ENCODE measurements at places on chromosomes 6 and 20.

GRCh38 chr6:70413992-70414494 is 735 bp downstream of the FAM135A start:
- DNase-seq = peak; percentile 22

DNA sequence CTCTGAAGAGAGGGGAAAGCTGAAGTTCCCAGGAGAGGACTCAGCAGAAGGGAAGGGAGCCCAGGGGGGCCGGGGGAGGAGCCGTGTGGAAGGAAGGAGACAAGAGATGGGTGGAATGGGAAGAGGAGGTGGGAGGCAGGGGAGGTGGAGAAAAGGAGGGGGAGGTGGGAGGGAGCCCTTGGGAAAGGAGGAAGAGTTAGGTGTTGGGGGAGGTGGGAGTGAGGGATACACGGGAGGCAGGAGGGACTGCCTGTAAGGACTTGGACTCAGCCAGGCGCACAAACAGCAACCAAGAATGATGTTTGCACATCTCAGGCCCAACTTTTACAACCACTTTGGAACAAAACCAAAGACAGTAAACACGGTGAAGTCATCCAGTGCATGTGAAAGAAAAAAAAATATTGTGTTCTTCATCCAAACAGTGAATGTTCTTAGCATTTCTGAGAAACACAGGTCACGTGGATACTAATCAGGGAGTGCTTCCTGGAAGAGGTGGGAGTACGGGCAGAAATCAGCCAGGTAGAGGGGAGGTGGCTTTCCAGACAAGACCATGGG is 17.4 kb upstream of the LSM14B start:
- DNase-seq = no peak

DNA sequence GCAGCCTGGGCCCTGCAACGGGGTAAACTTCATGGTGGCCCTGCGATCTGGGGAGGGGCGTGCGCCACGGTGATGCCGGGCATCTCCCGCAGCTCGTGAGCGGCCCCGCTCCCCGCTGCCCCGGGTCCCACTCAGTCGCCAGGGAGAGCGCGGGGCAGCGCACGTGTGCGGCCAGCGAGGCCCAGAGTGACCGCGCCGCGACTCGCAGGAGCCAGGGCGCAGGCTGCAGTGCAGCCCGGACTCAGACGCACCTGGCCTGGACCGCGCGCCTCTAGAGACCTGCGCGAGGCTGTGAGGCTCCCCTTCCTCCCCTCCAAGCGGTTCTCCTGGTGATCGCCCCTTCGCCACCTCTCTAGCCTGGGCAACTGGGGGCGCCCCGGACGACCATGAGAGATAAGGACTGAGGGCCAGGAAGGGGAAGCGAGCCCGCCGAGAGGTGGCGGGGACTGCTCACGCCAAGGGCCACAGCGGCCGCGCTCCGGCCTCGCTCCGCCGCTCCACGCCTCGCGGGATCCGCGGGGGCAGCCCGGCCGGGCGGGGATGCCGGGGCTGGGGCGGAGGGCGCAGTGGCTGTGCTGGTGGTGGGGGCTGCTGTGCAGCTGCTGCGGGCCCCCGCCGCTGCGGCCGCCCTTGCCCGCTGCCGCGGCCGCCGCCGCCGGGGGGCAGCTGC is 652 bp downstream of the BMP6 start:
- DNase-seq = no peak

- no peak for DNase-seq
Measured at GRCh38 chr6:149008741-149009140, 261.9 kb downstream of the UST start.

GRCh38 chr20:19757487-19758132 is 448 bp upstream of the RIN2 start:
- DNase-seq = peak; percentile 87

GRCh38 chr20:62276439-62276838 is 26.4 kb upstream of the ADRM1 start:
- DNase-seq = no peak

GRCh38 chr20:38515631-38516030 is 43.0 kb downstream of the RALGAPB start:
- DNase-seq = no peak

GRCh38 chr6:150717419-150717818 is 117.7 kb downstream of the PLEKHG1 start:
- no peak for DNase-seq

GRCh38 chr6:151999194-151999593 is 191.7 kb downstream of the ESR1 start:
- no peak for DNase-seq

DNA sequence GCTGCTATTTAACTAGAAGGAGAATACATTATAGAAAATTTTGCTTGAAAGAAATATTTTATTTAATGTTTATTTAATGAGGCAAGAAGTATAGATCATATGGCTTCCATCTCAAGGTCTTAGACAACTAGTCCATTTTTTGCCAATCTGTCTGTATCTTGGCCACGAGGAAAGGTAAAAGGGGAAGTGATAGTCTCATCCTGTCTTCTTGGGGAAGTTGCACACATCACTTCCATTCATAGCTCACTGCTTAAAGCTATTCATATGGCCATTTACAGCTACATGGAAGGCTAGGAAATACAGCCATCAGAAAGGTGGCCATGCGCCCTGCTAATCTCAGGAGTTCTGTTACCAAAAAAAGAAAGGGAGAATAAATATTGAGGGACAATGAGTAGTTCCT is 50.8 kb downstream of the METTL24 start:
- DNase-seq = no peak

DNA sequence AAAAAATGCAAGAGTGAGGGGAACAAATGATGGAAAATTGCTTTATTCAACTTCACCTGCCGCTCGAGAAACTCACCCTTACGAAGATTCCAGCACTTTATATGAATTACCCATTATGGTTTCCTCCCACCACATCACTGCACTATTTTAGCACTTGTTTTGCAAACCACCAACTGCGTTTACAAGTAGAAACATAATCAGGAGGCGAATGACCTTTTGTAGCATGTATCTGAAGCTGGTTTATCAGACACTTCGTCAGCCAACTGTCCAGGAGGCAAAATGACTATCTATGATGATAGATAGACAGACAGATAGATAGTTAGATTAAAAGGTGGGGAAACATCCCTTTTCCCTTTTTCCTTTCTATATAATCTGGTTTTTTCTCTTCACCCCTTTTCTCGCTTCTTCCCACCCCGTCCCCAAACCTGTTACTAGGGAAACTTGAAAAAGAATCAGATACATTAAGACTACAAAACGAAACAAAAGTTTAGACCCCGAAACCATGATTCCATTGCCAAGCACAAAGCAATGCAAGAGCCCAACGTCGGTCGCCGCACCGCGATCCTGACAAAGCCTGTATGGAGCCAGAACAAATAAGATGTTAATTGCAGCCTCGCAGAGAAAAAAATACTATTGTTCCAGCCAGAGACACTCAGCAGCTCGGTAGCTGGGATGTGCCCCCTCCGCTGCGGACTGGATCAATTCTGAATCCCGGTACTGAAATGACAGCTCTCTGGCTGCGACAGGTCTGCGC is 933 bp upstream of the ADGRB3 start:
- no peak for DNase-seq

DNA sequence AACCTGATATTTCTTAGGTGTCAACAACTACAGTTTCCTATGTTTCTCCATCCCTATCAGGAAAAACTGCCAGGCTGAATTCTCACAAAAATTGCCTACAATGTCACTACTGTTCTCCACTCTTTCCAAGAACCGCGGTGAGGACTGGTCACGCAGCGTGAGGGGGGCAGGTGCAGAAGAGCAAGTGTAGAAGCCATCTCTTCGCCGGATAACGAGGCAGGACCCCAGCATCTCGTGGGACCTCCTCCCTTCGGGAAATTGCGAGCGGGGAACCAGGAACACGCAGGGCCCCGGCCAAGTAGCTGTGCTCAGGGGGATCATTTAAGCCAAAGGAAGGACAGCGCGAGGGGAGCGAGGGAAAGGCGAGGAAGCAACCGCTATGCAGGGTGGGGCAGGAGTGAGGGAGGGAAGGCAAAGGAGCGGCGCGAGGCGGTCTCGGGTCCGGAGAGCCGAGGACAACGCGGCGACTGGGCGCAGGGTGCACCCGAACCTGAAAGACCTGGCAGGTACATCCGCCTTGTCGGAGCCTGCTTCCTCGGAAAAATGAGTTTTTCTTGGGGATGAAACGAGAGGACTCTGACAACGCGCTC is 559 bp downstream of the APMAP start:
- no peak for DNase-seq

GRCh38 chr6:84788689-84789088 is 24.3 kb upstream of the TBX18 start:
- no peak for DNase-seq

DNA sequence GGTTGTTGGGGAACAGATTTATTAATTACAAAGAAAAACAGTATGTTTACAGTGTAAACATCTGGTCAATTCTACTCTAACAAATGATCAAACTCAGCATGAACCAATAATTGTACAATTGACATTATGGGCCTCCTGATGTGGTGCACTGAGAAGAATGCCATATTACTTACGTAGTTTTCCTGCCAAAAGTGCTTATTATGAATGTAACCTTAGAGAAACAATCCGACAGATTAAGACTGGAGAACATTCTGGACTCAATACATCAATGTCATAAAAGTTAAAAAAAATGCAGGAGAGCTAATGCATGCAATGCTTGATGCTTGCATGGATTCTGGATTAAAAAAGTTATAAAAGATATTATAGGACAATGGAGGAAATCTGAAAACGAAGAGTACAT is 69.0 kb downstream of the LYRM4 start:
- DNase-seq = no peak

GRCh38 chr20:45834797-45835161 is 1.2 kb downstream of the SNX21 start:
- DNase-seq = no peak

- no peak for DNase-seq
Measured at GRCh38 chr6:82415820-82416219, 52.2 kb downstream of the TPBG start.

DNA sequence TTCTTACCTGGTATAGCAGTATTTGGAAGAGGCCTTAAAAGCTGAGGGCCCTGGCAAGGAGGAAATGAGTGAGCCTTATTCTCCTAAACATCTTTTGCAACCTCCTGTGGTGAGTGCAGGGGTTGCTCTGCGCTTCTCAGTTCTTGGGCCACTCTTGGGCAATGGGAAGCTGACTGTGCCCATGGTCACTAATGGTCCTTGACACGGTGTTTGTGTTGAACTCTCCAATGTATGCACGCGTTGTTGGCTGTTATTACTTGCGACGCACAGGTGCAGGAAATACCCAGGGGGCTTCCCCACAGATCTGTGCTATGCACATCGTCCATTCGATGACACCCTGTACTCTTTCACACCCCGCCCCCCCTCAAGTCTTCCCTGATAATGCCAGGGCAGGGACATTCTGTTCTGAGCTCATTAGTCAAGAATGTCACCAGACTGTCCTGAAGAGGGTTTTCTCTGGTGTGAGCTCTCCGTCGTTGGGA is 79.7 kb downstream of the EDN1 start:
- no peak for DNase-seq

DNA sequence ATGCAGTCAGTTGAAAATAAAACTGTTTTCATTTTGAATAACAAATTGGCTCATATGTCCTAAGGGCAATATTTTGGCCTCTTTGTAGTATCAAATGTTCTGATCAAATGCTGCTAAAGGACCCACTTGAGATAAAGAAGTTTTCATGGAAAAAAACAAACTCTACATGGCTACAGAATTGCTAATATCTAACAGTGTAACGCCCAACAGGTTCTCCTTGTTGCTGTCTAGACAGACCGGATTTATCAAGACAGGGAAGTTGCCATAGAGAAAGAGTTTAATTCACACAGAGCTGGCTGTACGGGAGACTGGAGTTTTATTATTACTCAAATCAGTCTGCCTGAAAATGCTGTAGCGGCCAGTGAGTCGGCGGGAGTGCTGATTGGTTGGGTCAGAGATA is 19.4 kb upstream of the MAN1A1 start:
- DNase-seq = no peak

DNA sequence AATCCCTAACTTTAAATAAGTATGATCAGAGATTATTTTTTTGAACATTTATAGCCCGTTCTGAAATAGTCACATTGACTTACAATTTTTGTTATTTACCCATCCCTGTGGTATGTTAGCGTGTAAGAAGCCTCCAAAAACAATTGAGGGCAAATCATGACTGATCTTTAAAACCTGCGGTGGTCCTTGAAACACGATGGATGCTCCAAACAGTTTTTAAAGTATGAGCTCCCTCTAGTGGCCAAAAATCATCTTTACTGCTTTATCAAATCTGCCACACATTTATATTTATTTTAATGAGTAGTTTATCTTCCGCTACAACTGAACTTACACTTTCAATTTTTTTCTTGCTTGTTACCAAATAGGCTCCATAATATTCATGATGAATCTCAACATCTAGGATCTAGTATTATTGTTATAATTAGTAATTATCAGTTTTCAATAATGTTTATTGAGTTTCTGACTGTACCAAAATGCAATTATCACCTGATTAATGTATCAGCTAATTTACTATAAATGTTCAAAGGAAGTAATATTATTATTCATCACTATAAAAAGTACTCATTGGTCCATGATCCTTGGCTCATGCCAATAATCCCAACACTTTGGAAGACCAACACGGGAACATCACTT is 52.2 kb downstream of the MARCKS start:
- DNase-seq = peak; percentile 76

DNA sequence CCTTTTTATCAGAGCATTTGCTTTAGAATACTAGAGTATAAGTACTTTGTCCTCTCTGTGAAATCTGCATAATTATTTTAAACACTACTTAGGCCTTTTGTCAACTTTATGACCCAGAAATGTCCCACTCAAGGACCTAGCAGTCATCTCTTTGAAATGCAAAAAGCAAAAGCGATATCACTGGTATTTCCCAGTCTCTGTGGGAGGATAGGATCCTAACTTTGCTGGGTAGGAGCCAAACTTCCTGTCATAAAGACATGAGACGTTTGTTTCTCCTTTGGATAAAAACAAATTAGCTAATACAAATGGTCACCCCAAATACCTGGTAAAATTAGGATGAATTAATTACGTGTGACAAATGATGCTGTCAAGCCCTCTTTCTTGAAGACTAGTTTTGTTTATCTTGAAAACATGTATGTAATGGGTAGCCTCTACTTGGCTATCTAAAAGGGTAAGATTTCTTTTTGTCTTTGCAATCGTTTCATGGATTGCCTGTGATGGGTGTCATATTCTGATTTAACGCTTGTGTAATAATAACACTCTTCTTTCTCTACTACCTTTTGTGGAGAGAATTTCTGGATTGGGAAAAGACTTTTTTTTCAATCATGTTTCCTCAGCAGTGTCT is 36.2 kb downstream of the DCDC2 start:
- no peak for DNase-seq

GRCh38 chr6:2492686-2493523 is 247.5 kb upstream of the GMDS start:
- DNase-seq = no peak

DNA sequence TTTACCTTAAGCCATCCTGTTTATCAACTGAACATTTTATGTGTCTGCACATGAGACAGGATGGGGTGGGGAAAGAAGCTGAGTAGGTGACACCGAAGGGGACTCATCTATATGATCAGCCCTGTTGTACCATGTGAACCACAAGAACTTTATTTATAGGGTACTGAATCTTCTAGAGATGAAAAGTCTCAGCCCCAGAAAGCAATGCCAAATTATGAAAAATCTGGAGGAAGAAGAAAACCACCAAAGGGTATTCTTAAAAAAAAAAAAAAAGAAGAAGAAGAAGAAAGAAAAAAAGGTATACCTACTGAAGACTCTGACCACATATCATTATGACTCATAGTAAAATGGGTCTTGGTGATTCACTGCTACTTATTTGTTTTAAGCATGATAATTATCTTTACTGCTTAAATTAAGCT is 39.8 kb upstream of the HBS1L start:
- DNase-seq = no peak

All from fibroblast of lung (primary cell).